ENCODE measurements at places on chromosomes 6 and 20. TPM values are rescaled to one million over a fixed set of nuclear protein-coding genes. Genes with fewer than 3 reads are reported as not detected.

The ANKRD66 gene
- total RNA-seq = not detected

The CALHM6 gene
- 2.0 TPM for total RNA-seq

The TRIM10 gene
- not detected for total RNA-seq

The SMLR1 gene
- not detected for total RNA-seq

The MTFR2 gene
- total RNA-seq = 8.0 TPM

The TMC2 gene
- not detected for total RNA-seq

The MAS1 gene
- not detected for total RNA-seq

The TPBG gene
- 87.8 TPM for total RNA-seq

The ZKSCAN3 gene
- 11.9 TPM for total RNA-seq

The KIF6 gene
- total RNA-seq = 0.32 TPM

The NT5DC1 gene
- total RNA-seq = 8.9 TPM

The TLDC2 gene
- total RNA-seq = not detected

The AFG1L gene
- total RNA-seq = 3.2 TPM

The PSMG4 gene
- total RNA-seq = 14.4 TPM

The PRL gene
- total RNA-seq = not detected

The MYT1 gene
- total RNA-seq = not detected

The SLC22A23 gene
- total RNA-seq = 6.5 TPM

The NKAPL gene
- 2.5 TPM for total RNA-seq

The TFAP2B gene
- total RNA-seq = not detected

The TREM2 gene
- total RNA-seq = not detected

The AVP gene
- not detected for total RNA-seq

The OXT gene
- not detected for total RNA-seq

The FAM184A gene
- 0.26 TPM for total RNA-seq

The DPPA5 gene
- total RNA-seq = not detected

The HLA-A gene
- total RNA-seq = 755 TPM

The SIRPB2 gene
- total RNA-seq = not detected

The TPX2 gene
- 35.1 TPM for total RNA-seq

The TAB2 gene
- 35.5 TPM for total RNA-seq

The SOBP gene
- 1.0 TPM for total RNA-seq

The TMEM14A gene
- 25.7 TPM for total RNA-seq

The TCP11 gene
- total RNA-seq = not detected

The C20orf204 gene
- total RNA-seq = 2.0 TPM

The HSP90AB1 gene
- 797 TPM for total RNA-seq

The CBLN4 gene
- total RNA-seq = not detected

The FOXA2 gene
- total RNA-seq = 0.91 TPM

The UNC5CL gene
- total RNA-seq = 0.13 TPM

The HCK gene
- total RNA-seq = not detected

The RIMS1 gene
- total RNA-seq = 0.91 TPM

The SLC17A4 gene
- total RNA-seq = not detected

The CST4 gene
- 0.78 TPM for total RNA-seq

The CGAS gene
- total RNA-seq = 7.1 TPM

The NRSN1 gene
- not detected for total RNA-seq

The NOL4L gene
- 16.0 TPM for total RNA-seq

The NUP153 gene
- total RNA-seq = 27.1 TPM

Measured in epithelial cell of alveolus of lung (primary cell).